ENCODE measurements at places on chromosomes 16 and 17. TPM values are rescaled to one million over a fixed set of nuclear protein-coding genes. Genes with fewer than 3 reads are reported as not detected.

GRCh38 chr17:39949028-39949427, 13.8 kb upstream of the GSDMA start:
- no peaks in the 10 kb centered on the region for H3K36me3 ChIP-seq
- H3K27me3 ChIP-seq, result no peaks in the 10 kb centered on the region
- DNase-seq, result no peak

DNA sequence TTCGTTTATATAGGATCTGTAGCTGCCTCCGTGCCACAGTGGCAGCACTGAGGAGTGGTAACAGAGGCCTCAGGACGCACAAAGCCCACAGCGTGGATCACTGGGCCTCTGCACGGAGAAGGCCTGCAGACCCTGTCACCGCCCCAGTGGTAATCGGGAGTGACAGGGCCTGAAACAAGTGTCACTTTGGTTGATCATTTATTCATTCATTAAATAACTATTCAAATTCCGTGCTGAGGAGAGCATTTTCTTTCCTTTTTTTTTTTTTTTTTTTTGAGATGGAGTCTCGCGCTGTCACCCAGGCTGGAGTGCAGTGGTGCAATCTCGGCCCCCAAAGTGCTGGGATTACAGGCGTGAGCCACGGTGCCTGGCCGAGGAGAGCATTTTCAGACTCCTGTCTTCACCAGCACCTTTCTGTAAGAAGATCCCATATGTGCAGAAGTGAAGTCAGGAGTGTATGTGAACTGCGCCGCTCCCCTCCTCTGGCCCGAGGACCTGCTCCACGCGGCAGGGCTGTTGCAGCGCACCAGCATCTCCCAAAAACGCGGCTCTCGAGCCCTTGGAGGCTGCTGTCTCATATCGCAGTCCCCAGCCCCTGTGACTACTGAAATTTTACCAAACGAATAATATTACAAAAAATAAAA, 44.9 kb upstream of the TRAP1 start:
- H3K36me3 ChIP-seq, result peaks cover 37% of the 10 kb centered on the region
- no peaks in the 10 kb centered on the region for H3K4me1 ChIP-seq
- H3K27me3 ChIP-seq, result no peaks in the 10 kb centered on the region

GRCh38 chr16:46937536-46937935, 35.9 kb downstream of the DNAJA2 start:
- H3K27ac ChIP-seq, result no peak overlapping the region
- no peaks in the 10 kb centered on the region for H3K27me3 ChIP-seq
- no peak overlapping the region for H3K4me3 ChIP-seq
- no peak for DNase-seq
- H3K36me3 ChIP-seq, result no peaks in the 10 kb centered on the region

DNA sequence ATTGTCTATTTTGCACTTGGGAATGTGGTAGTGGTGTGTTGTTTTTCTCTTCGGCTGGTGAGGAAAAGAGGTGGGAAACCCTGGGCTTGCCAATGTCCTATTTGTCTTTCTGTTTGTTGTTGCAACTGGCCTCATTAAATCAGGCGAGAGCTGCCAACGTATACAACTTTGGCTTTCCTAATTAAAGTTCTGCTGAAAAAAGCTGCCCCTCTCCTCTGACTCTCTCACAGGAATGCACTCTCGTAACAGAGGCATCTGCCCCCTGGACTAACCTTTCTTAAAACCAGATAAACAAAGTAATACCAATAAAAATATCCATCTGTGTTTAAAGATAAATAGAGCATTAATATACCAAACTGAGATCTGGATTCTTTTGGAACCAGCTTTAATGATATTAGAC, 7.8 kb downstream of the CDRT15 start:
- peaks cover 55% of the 10 kb centered on the region for H3K27me3 ChIP-seq
- H3K27ac ChIP-seq, result no peak overlapping the region
- no peak for DNase-seq

- H3K36me3 ChIP-seq, result no peaks in the 10 kb centered on the region
- no peak overlapping the region for H3K4me3 ChIP-seq
- H3K4me1 ChIP-seq, result no peaks in the 10 kb centered on the region
Measured at GRCh38 chr16:86252596-86252995, 257.7 kb upstream of the FOXF1 start.

DNA sequence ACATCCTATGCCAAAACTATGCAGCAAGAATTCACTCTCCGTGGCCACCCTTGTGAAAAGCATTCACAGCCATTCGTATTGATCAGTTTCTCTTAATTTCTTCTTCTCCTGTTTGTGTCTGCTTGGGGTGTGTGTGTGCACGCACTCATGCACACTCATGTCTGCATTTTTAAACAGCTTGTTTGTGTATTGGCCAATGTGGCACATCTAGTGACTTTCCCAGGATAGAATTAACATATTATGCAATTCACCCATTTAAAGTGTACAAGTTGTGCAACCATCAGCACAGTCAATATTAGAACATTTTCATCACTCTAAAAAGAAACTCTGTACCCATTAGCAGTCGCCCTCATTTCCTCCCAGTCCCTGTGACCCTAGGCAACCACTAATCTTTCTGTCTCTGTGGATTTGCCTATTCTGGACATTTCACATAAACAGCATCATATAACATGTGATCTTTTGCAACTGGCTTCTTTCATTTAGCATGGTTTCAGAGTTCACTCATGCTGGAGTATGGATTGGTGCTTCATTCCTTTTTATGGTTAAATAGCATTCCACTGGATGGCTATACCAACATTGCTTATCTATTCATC, 20.1 kb downstream of the IRX3 start:
- no peaks in the 10 kb centered on the region for H3K27me3 ChIP-seq
- no peak overlapping the region for H3K27ac ChIP-seq
- H3K4me1 ChIP-seq, result peaks cover 3% of the 10 kb centered on the region
- no peak overlapping the region for H3K4me3 ChIP-seq

DNA sequence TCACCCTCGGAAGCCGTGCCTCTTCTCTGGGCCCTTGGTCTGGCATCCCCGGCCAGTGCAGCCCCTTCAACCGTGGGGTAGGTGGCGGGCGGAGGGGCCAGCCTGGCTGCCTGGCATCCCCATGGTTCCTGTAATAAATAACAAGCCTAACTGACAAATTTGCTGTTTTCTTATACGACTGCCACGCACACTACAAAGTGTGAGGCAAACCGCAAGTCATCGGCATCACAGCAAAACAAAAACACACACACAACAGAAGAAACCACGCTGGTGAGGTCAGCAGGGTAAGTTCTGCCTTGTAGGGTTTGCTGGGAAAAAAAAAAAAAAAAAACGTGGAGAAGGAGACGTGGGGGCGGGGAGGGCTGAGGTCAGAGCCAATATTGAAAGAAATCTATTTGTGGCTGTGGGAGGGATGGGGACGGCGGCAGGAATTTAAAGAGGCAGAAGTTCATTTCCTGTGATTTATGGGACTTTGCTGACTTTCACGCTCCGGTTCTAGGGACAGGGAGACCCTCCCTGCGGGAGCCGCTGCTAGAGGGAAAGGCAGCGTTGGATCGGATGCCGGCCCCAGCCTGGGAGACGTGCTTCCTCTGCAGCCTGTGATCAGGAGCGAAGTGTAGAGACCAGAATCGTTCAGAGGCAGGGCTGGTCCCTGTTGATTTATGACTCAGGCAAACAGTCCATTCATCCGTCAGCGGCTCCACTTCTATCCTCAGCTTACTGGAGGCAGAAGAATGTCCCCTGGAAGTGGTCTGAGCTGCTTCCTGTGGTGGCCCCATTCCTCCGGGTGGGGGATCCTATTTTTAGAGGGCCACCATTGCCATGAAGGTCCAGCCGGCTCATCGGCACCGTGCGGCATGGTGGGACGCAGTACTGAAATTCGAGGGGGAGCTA, 162.8 kb downstream of the FOXL1 start:
- H3K36me3 ChIP-seq, result peaks cover 2% of the 10 kb centered on the region
- H3K4me3 ChIP-seq, result peak overlapping the region; percentile 62
- H3K4me1 ChIP-seq, result peaks cover 25% of the 10 kb centered on the region
- no peak for DNase-seq

- peaks cover 4% of the 10 kb centered on the region for H3K27me3 ChIP-seq
Measured at GRCh38 chr17:28475151-28475900, 1.9 kb downstream of the SLC13A2 start.

GRCh38 chr17:79789943-79790804, 6.7 kb downstream of the CBX8 start:
- no peak for DNase-seq
- H3K4me3 ChIP-seq, result no peak overlapping the region
- peaks cover 30% of the 10 kb centered on the region for H3K4me1 ChIP-seq

DNA sequence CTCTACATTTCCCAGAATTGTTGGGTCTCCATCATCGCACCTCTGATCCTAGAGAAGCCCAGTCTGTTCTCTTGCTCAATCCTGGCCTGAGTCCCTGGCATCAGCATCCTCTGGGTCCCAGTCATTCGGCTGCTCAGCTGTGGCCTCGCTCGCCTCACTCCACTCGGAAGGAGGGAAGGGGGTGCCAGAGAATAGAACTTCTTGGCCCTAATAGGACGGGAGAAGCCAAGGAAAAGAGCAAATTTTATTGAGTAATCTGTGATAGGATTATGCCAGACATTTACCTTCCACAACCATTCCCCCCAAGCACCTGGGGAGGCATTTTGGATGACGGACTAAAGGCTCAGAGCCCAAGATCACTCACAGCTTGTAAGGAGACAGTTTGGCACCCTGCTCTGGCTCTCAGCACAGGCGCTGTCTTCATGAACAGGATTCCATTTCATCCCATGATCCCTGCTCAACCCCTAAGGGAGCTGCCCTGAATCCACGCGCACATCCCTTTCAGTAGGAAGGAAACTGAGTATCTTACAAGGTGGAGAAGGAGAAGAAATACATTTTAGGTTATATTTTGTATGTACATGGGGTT, 498 bp upstream of the CLEC10A start:
- H3K4me1 ChIP-seq, result peaks cover 7% of the 10 kb centered on the region
- no peak overlapping the region for H3K27ac ChIP-seq
- H3K27me3 ChIP-seq, result peaks cover 9% of the 10 kb centered on the region

- no peak for DNase-seq
- H3K27me3 ChIP-seq, result peaks cover 63% of the 10 kb centered on the region
- H3K27ac ChIP-seq, result no peak overlapping the region
- no peak overlapping the region for H3K4me3 ChIP-seq
- peaks cover 16% of the 10 kb centered on the region for H3K4me1 ChIP-seq
Measured at GRCh38 chr17:81003711-81004475, 12.3 kb downstream of the CHMP6 start.

DNA sequence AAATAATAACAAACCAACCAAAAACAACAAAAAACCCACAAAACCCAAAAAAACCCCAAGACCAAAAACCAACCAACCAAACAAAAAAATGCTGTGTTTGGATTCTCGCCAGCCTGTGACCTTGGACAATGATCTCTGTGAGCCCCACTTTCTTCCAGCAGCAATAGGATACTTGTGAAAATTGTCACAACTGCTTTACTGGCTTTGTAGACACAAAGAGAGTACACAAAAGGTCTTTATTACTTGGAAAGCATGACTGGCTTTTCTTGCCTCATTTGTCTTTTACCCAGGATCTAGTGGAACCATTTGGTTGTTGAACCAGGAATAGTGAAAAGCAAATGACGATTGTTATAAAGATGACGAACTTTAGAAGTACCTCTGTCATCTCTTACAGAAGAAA, 256.6 kb downstream of the UTP18 start:
- H3K4me3 ChIP-seq, result no peak overlapping the region
- no peaks in the 10 kb centered on the region for H3K36me3 ChIP-seq
- peaks cover 45% of the 10 kb centered on the region for H3K27me3 ChIP-seq

DNA sequence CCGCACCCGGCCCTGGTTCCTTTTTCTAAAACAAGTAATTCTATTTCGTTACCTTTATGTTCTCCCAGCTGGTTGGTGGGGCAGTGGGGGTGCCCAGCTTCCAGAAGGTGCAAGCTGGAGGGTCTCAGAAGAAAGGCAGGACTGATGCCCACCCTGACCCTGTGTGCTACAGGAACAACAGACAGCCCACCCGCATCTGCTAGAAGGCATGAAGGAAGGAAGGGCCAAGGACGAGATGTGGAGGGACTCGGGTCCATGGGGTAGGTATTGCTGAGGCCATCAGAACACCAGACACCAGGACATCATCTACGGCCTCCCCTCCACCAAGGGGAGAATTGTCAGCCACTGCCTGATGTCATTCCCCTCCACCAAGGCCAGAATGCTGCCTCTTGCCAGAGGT, 6.4 kb upstream of the CYTH1 start:
- H3K4me3 ChIP-seq, result no peak overlapping the region
- no peak for DNase-seq
- peaks cover 10% of the 10 kb centered on the region for H3K36me3 ChIP-seq
- no peak overlapping the region for H3K27ac ChIP-seq
- H3K4me1 ChIP-seq, result peaks cover 24% of the 10 kb centered on the region

Gene C16orf74
- total RNA-seq, result 12.0 TPM

Gene RGS11
- total RNA-seq, result 4.0 TPM

Gene DOC2A
- 5.7 TPM for total RNA-seq
